ENCODE measurements at places on chromosomes 16 and 17. TPM values are rescaled to one million over a fixed set of nuclear protein-coding genes. Genes with fewer than 3 reads are reported as not detected.

TSPAN10 gene
- 1.5 TPM for total RNA-seq

CHST5 gene
- not detected for total RNA-seq

C1QTNF8 gene
- not detected for total RNA-seq

KRTAP9-8 gene
- total RNA-seq: not detected

PRSS21 gene
- not detected for total RNA-seq

C16orf86 gene
- 5.5 TPM for total RNA-seq

TBC1D28 gene
- total RNA-seq: not detected

TMEM238L gene
- not detected for total RNA-seq

METTL22 gene
- 14.9 TPM for total RNA-seq

EFCAB13 gene
- total RNA-seq: 4.6 TPM

C1QL1 gene
- 0.13 TPM for total RNA-seq

TP53TG3B gene
- total RNA-seq: not detected

CA7 gene
- total RNA-seq: not detected

LGALS9 gene
- 12.0 TPM for total RNA-seq

AOC2 gene
- 2.6 TPM for total RNA-seq

SEPTIN12 gene
- total RNA-seq: not detected

EEF2KMT gene
- 5.0 TPM for total RNA-seq

ASGR1 gene
- 526 TPM for total RNA-seq

CD19 gene
- not detected for total RNA-seq

AURKB gene
- 0.68 TPM for total RNA-seq

DPEP1 gene
- total RNA-seq: 0.13 TPM

OTOA gene
- total RNA-seq: 0.10 TPM

SUMO2 gene
- total RNA-seq: 94.9 TPM

PLXDC1 gene
- total RNA-seq: 0.50 TPM

LGALS9B gene
- not detected for total RNA-seq

KRT222 gene
- total RNA-seq: 2.4 TPM

CDH8 gene
- not detected for total RNA-seq

PSME3 gene
- total RNA-seq: 40.7 TPM

GJD3 gene
- total RNA-seq: 0.68 TPM

SMTNL2 gene
- not detected for total RNA-seq

CLEC16A gene
- 21.6 TPM for total RNA-seq

DPEP3 gene
- not detected for total RNA-seq

SPIRE2 gene
- 8.7 TPM for total RNA-seq

TBC1D26 gene
- not detected for total RNA-seq

NGFR gene
- total RNA-seq: 14.0 TPM

SPECC1 gene
- total RNA-seq: 1.9 TPM

TAT gene
- 2,689 TPM for total RNA-seq

GCGR gene
- 109 TPM for total RNA-seq

NATD1 gene
- total RNA-seq: 5.9 TPM

CDH15 gene
- 4.3 TPM for total RNA-seq

TP53TG3F gene
- not detected for total RNA-seq

CAMKK1 gene
- total RNA-seq: 0.35 TPM

Measured in left lobe of liver (tissue), 2 donors.